ENCODE measurements at places on chromosomes 3 and 15.

GRCh38 chr3:10465161-10465560, 40.2 kb downstream of the ATP2B2 start:
- no peak for DNase-seq

- DNase-seq = no peak
Measured at GRCh38 chr3:129688271-129688895, 81.9 kb upstream of the PLXND1 start.

DNA sequence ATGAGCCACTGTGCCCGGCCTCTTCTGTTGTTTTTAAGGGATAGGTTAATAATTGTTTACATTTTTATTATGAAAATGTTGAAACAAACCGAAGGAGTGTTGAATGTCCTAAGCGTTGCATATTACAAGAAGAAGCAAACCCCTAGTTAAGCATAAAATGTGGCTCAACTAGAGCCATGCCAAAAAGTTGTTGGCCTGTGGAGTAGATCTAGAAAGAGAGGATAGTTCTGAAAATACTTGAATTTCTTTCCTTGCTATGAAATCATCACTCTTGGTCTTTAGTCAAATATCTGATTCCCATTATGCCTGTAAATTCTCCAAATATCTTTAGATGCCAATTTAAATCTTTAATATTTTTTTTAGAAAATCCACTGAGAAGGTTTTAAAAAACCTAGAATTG, 12.8 kb downstream of the RBP2 start:
- no peak for DNase-seq

DNA sequence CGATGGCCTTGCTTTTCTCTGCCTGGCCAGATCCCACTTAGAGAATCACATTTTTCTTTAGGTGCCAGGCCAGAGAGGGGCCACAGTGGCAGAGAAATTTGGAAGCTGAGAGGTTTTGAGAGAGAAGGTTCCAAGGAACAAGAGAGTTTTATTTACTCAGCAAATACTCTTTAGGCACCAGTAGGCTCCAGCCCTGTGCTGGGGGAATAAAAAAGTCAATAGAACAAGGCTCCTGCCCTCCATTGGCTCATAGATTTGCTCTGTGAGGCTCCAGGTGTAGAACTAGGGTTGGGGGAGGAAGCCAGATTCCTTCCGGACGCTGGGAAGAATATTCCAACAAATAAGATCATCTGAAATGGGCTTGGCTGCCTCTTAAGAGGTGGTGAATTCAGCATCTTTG, 59.9 kb downstream of the ST8SIA2 start:
- no peak for DNase-seq

GRCh38 chr15:58407236-58407775, 24.5 kb upstream of the LIPC start:
- DNase-seq = no peak

- DNase-seq = no peak
Measured at GRCh38 chr3:150038830-150039229, 68.1 kb upstream of the PFN2 start.

DNA sequence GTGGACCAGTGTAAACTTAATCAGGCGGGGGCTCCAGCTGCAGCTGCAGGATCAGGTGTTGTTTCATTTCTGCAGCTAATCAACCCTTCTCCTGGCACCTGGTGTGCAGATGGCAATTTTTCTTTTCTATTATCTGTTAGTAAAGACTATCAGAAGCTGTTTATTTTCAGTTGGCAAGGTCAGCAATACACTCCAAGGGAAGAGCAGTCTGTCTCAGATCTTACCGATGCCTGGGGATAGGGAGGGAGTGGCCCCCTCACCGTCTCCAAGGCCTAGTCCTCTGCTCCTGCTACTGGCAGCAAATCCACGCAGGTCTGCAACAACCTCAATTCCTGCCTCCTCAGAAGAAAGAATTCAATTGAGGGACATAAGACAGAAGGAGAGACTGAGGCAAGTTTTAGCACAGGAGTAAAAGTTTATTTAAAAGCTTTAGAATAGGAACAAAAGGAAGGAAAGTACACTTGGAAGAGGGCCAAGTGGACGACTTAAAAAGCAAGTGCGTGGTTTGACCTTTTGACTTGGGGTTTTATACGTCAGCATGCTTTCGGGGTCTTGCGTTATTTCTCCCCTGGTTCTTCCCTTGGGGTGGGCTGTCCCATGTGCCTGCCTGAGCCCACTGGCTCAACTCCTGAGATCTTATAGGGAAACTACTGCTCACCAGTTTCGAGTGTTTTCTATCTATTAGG, 9.2 kb downstream of the CCRL2 start:
- DNase-seq = no peak

DNA sequence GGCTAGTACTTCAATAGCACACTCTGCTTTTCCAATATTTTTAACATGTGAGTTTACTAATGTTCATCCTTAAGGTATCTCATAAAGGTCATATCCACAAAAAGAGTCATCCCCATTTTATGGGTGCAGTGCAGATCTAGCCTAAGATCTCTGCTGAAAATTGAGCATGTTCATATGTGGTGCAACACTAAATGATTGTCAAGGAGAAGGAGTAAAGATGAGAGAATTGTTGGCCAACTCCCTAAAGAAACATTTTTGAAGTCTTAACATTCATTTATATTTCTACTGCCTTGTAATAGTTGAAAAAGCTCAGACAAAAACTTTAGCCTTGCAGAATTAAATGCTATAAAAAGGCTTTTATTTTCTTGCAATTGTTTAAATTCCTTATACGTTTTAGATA, 1159.6 kb downstream of the TBL1XR1 start:
- DNase-seq = no peak

DNA sequence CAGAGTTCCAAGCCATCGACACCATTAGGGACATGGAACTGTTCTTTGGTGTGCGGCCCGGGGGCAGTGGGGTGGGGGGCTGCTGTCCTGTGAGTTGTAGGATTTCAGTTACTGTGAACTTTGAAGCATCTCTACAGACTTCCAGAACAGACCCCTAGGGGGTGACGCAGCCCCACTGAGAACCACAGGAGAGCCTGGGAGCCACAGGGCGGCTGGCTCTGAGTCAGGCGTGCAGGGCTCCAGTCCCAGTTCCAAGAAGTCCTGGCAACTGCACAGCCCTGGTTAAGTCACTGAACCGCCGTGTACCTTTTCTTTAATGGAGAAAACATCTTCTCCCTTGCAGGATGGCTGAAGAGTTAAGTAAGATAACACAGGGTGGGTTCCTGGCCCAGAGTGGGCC, 23.5 kb upstream of the LRTM1 start:
- no peak for DNase-seq

DNA sequence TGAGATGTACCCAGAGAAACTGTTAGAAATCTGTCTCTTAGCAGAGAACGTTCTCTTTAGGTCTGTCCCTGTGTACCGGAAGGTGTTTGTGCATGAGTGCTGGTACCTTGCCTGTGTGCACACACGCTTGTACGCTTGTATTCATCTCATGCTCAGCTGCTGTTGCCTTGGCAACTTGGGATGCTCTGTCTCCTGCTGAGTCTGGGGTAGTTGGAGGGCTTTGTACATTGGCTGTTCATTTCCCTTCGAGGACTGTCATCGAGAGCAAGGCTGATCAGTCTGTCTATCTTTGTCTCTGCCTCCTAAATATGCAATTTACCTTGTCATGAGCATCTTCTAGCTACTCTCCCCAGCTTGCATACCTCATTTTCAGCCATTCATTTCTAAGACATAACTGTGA, 147.2 kb downstream of the SLCO3A1 start:
- no peak for DNase-seq

DNA sequence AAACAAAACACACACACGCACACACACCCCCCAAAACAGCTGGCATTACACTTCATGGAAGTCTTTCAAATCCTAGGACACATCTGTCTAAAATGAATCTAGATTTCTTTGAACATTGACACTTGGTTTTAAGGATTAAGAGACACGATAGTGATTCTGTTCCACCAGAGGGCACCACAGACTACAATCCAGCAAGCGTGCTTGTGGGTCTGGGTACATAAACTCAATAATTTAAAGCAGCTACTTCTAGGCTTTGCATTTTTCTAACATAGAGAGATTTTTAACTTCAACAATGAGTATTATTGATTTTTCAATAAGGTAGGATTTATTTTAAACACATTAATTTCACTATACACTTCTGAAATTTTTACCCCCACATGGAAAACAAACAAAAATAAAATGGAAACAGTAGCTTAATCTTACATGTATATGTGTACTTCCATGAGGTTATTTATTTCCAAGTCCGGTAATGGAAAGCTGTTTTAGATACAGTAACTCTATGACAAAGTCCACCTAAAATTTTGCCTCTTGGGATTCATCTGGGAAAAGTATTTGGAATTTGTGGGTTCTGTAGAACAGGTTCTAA, 564.0 kb upstream of the TGFBR2 start:
- DNase-seq = peak; percentile 45

DNA sequence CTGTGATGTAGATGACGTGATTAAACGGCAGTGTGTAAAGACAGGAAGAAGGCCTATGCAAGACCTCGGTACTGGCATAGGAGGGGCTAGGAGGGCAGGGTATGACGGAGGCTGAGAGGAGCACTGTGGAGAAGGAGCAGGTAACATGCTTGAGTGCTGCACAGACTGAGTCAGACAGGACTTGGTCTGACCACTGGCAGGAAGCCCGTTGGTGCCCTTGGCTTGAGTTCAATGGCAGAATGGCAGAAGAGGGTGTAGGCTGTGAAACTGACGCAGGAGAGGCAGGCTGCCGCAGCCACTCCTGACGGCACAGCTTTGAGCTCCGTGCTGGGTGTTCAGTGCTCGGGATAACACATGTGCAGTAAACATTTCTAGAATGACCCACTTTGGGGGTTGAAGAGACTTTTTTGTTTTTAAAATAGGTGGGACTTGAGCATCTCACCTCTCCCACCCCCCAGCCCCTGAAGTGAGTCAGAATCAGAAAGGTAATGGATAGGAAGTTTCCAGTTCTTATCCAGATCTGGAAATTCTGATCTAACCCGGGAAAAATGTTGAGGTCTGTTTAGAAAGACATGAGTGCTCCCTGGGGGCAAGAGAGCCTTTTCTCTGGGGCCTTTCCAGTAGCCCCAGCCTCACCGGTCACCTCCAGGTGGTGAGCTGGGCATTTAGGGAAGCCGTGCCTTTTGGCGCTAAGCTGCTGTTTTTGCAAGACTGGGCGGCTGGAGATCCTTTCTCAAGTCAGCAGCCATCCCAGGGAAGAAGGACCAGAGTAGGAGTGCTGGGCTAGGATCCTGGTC, 126.4 kb downstream of the RPLP1 start:
- DNase-seq = no peak

GRCh38 chr3:8343058-8343457, 158.6 kb upstream of the LMCD1 start:
- DNase-seq = no peak

- no peak for DNase-seq
Measured at GRCh38 chr3:66037330-66037985, 1.3 kb downstream of the MAGI1 start.

- DNase-seq = no peak
Measured at GRCh38 chr3:170222647-170223541, 670 bp downstream of the PRKCI start.

DNA sequence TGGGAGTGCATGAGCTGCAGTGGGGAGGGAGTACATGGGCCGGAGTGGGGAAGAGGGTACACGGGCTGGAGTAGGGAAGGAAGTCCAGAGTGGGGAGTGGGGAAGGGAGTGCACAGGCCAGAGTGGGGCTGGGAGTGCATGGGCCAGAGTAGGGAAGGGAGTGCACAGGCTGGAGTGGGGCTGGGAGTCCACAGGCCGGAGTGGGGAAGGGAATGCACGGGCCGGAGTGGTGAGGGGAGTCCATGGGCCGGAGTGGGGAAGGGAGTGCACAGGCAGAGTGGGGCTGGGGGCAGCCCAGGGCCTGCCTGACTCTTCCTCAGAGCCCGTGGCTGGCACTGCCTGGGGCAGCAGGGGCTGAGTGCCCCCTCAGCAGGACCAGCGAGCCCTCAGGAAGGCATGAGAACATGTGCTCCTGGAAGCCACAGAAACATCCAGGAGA, 40.7 kb downstream of the KLF15 start:
- no peak for DNase-seq

DNA sequence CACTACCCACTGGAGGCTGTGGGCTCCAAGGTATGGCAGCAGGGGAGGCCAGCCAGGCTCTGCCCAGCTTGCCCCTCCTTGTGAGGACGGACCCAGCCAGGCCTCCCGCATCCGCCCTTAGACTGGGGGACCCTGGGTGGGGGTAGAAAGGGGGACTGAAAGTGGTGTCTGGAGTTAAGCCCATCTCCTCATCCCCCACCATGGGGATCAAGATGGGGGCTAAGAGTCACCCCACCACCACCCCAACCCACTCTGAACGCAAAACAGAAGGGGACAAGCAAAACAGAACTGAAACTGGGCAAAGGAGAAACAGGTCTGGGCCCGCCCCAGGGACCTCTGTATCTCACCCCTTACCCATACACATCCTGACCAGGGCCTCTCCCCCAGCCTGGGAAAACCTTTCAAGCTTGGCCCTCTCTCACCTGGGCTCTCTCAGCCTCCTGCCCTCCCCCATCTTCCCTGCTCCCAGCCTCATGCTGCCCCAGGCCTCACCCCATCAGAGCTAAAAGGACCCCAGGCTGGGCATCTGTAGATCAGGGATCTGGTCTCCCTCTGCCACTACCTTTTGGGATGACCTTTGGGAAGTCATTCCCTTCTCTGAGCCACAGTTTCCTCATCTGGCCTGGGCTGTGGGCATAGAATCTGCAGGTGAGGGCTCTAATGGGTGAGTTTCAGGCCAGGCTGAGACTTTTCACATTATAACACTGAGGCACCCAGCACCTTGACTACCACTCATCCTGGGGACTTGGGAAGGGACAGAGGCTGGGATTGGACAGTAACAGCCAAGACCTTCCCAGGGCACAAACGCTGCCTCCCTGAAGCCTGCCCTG, 30.0 kb upstream of the CYP11A1 start:
- no peak for DNase-seq

DNA sequence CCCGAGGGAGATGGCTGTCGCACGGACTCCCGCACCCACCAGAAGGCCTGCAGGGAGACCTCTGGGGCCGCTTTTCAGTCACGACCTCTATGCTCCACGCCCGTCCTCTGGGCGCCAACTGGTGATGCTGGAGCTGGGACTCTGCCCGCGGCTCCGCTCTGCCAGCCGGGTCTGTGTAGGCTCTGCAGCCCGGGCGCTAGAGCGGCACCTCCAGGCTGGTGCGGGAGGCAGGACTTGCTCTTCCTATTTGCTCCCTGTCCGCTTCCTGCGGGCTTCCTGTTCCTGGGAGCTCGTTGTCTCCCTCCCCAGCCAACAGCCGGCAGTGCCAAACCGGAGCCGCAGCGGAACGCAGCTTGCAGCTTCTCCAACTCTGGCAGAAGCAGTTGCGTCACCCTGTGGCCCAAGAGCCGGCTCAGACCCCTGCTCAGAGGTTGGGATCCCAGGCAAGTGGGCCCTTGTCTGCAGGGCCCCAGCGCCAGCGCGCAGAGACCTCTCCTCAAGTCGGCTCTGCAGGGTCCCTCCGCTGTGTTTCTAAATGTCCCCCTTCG, 285.9 kb downstream of the XXYLT1 start:
- no peak for DNase-seq

DNA sequence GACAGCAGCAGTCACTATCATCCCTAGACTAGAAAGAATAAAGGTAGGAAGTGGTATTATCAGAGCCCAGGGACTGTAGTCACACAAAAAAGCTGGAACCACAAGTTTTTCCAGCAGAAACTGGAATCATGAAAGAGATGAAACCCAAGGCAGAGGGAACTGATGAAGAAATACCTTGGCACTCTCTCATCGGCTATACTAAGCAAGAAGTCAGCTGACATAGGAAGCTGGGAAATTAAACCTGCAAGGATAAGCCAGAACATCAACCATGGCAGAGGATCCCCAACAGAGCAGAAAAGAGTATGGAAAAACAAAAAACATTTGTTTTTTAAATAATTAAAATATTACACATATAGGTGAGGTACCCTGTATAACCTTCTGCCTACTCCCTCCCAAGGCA, 86.5 kb downstream of the AQR start:
- DNase-seq = no peak

Measured in CMK (cell line).